ENCODE measurements at places on chromosomes 1 and 21.

DNA sequence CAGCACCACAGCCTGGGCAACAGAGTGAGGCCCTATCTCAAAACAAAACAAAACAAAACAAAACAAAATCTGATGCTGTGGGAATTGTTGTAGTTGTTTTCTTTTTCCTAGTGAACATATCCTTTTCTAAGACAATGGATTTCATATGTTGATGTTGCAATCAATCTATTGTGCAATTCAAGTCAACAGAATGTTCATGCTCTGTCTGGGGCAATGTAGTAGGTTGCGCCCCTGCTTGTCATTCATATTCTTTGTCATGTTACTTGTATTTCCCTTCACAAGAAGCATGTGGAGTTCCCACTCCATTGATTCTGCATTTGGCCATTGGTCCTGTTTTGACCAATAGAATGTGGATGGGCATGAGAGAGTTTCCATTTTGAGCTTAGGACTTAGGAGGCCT lies 223.9 kb downstream of the DUSP10 start:
- no peak for DNase-seq

GRCh38 chr1:247209396-247209795 lies 37.6 kb upstream of the ZNF124 start:
- no peak for DNase-seq

DNA sequence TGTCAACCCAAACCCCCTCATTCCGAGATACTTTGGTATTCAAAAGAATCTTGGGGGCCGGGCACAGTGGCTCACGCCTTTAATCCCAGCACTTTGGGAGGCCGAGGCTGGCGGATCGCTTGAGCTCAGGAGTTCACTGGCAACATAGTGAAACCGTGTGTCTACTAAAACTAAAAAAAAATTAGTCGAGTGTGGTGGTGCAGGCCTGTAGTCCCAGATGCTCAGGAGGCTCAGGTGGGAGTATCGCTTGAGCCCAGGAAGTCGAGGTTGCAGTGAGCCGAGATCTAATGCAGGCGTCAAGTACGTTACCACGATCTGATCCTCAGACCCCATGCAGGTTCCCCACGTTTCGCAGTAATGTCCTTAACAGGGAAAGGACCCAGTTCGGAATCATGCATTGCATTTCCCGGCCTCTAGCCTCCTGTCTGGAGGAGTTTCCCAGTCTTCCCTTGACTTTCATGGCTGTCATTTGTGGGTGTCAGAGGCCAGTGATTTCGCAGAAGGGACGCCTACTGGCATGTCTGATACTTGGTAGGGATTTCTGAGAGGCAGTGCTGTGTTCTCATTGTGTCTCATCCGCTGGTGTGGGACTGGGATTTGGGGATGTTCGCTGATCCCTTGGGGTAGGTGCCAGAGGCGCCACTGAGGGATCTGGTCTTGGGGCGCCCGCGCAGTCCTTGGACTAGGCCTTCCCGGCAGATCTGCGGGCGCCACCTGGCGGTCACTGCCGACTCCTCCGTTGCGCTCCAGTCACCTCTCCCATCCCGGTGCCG lies 39.3 kb upstream of the HMGN1 start:
- no peak for DNase-seq

- DNase-seq: no peak
Observed at GRCh38 chr1:115702959-115703358, 61.2 kb downstream of the VANGL1 start.

- DNase-seq: no peak
Observed at GRCh38 chr21:46205766-46206162, 21.5 kb upstream of the SPATC1L start.

- no peak for DNase-seq
Observed at GRCh38 chr1:61742620-61743430, 545 bp downstream of the PATJ start.
